ENCODE measurements at places on chromosomes 5 and 9.

- DNase-seq = no peak
Observed at GRCh38 chr9:3498691-3499090, 27.1 kb downstream of the RFX3 start.

DNA sequence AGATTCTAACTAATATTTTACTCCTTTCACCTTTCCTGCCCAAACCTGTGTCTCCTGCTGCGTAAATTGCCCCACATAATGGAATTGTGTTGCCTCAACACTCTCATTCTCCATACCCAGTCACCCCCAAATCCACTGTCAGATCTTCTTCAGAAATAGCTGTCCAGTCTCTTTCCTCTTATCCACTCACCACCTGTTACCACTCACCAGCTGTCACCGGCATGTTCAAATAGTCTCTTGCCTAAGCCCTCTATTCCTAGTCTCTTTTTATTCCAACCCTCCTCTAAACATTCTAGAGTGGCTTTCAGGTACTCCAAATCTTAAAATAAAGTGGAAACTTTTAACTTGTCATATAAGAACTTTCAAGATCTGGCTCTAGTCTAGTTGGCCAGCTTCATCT lies 262.0 kb upstream of the FBXL7 start:
- no peak for DNase-seq

DNA sequence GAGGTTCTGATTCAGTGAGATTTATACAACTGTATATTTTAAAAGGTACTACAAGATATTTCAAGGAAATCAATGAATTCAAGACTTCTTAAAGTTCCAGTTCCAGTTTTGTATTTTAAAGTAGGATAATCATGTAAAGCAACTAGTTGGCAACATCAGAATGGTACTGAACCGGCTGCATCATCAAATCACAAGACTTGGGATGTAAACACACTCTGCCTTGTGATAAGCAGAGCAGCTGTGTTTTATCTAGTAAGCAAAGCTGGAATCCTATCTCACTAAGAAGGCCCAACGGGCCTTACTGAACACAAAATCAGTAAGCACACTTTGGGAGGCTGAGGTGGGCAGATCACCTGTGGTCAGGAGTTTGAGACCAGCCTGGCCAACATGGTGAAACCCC lies 327.2 kb upstream of the NREP start:
- DNase-seq = no peak

- no peak for DNase-seq
Observed at GRCh38 chr9:105459336-105459735, 11.5 kb downstream of the FSD1L start.

- no peak for DNase-seq
Observed at GRCh38 chr5:147036691-147037245, 158.2 kb upstream of the PPP2R2B start.

DNA sequence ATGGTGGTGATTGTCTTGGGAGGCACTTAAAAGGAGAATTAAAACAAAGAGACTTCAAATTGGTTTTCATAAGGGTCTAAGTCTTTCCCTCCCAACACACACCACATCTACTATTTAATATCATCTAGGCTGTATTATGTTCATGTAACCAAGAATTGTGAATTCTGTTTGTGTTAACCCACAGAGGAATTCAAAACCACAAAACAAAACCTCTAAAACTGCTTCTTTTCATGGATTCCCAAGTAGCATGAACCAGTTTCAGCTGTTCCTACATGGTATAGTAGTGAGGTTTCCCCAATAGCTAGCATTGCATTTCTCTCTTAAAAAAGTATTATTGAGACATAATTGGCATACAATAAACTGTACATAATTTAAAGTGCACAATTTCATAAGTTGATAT lies 283.8 kb downstream of the CD180 start:
- no peak for DNase-seq

DNA sequence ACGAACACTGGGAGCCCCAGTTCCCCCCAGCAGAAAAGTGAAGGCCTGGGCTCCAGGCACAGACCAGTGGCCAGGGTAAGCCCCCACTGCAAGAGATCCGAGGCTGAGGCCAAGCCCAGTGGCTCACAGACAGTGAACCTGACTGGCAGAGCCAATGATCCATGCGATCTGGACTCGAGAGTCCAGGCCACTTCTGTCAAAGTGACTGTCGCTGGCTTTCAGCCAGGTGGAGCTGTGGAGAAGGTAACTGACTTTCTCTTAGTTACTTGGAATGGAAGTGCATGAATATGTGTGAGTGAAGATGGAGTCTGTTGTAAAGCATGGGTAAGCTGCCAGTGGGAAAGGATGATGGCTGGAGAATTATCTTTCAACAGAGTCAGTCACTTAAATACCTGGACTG lies 99.7 kb downstream of the GOLPH3 start:
- DNase-seq = no peak

Data from NCI-H2171 (cell line).